Stimulated activated CD4-positive, alpha-beta T cell treated with anti-CD3 and anti-CD28 coated beads, Interleukin-12 subunit alpha, Interleukin-12 subunit beta, amount 100 ng/mL, for 48 hours (primary cell): ENCODE measurements at places on chromosomes 4 and X.

DNA sequence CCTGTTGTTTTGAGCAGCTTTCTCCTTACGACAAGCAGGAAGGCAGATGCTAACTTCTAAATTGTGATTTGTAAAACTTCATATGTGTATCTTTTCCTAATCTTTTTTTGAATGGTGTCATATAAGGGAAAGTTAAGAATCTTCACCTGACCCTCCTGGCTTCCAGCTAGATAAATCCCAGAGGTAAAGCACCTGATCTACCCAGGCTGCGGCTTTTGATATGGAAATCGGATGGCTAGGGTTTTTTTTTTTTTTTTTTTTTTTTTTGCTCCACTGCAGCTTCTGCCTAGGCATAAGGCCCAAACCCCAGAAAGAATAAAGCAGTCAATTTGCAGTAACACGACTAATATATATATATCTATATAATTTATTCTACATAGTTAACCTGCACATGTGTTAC lies 10.0 kb downstream of the MAB21L2 start:
- DNase-seq = no peak

- DNase-seq = no peak
Observed at GRCh38 chr4:162015090-162015489, 148.7 kb downstream of the FSTL5 start.

DNA sequence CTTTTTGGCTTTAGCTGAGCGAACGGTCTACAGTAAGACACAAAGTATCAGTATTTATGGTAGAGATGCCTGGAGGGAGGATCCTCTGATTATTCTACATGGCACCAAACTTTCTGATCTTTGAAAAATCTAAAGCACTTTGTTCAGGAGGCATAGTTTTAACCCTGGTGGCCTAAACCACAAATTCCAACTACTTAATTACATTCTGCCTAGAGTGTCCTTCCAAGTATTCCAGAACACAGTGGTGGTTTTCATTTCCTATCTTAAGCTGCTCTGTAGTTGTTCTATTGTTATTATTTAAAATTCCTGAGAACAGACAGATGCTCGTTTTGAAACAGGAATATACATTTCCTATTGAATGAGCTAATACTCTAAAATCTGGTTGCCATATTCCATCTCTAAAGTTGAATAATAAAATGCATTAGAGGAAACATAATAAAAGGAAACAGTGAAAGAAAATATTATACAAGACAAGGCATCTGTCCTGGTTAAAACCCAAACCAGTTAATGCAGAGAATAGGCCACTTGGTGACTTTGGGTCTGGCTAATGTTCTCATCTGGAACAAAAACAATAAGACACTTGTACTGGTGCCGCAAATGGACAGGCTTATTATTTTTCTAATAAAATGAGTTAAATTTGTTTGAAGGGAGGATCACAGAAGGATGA lies 657.4 kb downstream of the SPRY1 start:
- DNase-seq = no peak

DNA sequence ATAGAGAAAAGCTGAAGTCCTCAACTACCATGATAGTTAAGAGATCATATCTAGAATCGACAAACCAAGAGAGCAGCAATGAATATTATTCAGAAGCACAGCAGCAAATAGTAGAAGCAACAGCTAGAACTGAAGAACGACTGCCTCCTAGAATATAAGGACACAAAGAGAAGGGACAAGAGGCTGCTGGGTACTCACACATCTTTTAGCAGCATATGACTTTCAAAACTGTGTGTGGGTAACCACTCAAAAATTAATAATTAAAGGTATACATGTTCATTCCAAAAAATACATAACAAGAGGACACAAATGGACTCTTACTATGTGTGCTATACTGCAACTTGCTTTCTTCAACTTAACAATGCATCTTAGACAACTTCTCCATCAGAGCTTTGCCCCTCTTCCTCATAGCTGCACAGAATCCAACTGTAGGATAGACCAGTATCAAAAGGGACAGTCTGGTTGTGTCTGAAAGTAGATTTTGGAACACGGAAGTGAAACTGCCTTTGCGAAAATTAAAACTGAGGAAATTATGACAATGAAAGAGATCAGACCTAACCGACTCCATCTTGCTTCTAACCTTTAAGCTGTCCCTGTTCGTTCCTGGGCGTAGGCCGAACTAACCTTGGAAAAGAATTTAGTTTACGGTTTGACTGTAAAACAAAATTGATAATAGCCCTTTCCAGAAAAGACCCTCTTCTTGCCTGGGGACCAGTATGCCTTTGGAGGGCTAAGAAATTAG lies 125.7 kb downstream of the SH3KBP1 start:
- DNase-seq = no peak

DNA sequence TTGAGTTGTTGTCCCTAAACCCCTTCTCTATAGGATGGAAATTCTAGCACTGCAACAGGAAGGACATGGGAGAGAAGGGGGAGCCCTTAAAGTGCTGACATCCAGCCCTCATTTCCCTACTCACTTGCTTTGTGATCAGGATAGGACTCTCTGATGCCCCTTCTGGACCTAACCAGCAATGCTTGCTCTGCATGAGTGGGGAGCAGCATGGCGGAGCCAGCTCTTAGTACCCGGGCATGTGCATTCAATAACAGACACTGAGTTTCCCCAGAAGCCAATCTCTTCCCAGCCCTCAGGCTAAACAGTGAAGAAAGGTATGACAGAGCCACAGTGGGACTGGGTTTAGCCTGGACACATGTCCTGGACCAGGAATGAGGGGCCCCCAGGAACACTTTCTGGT lies 14.0 kb downstream of the SOD3 start:
- DNase-seq = no peak

- no peak for DNase-seq
Observed at GRCh38 chr4:78129383-78130108, 72.4 kb downstream of the FRAS1 start.

- no peak for DNase-seq
Observed at GRCh38 chr4:138236037-138236436, 6.1 kb downstream of the SLC7A11 start.

GRCh38 chrX:72125331-72126047 lies 6.2 kb downstream of the RTL5 start:
- DNase-seq = no peak

GRCh38 chrX:39677978-39678791 lies 419.6 kb downstream of the BCOR start:
- DNase-seq = no peak

DNA sequence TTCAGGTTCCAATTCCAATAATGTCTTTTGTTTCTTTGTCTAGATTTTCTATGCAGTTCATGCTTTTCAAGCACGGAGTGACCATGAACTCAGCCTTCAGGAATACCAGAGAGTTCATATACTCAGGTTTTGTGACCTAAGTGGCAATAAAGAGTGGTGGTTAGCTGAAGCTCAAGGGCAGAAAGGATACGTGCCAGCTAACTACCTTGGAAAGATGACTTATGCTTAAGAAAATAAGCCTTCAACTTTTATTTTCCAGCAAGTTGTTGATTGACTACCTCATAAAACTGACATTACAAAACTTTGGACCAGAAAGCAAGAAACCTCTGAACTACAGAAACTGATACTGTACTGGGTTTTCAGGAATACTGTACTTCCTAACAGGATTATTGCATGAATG lies 30.8 kb downstream of the INTS12 start:
- DNase-seq = no peak

DNA sequence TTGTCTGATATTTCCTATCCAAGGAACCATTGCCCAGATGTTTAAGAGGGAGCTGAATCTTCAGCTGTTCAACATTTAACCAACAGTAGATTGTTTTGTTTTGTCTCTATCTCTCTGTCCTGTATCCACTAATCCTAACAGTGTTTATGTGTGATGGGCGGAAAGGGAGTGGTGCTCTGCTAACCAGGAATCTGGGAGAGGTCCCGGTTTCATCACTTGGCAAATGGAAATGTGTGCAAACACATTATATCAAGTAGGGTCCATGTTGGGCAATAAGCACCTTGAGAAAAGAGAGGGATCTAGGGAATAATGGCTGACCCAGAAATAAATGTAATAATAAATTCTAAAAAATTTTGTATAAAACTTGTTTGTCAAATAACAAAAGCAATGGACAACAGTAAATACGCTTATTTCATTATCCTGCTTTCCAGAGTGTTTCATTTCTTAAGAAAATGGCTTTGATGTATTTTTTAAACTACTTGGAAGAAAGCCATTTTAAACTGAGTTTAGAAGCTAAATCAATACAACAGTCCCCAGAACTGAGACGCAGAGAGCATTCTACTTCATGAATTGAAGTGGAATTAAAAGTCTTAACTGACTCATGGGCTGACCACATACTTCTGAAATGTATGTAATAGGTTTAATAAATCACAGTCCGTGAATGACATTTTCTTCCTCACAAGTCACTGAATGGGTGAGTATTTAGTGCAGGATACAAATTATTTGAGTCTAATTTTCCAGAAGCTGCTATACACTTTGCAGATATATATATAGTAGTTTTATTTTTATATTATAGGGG lies 55.8 kb downstream of the EMCN start:
- no peak for DNase-seq

DNA sequence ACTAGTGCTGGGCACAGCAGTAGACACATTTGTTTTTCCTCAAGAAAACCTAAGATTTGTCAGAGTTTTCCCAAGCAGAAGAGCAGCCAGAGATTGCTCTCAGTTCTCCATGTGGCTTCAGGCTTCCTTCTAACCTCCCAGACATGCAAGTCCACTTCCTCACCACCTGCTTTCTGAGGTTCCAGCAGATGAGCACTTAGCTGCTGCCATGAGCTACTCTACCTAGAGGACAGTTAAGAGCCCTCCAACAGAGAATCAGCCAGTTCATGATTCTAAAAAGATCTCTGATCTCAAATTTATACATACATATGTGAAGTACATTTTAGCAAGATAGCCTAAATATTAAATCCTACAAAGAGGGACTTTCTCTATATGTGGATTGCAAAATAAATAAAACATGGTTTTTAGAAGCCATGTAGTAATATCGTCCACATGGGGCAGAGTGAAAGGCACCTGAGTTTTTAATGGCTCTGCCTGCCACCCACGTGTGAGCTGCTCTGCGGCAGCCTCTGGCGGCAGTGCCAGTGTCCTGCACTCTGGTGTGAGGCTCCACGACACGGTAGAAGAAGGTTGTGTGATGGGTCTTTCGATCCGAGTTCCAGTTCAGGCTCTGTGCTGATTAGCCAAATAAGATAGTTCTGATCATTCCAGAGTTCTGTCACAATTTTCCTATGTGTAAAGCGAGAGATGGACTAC lies 10.3 kb downstream of the CYP4V2 start:
- peak; percentile 42 for DNase-seq

GRCh38 chr4:14257903-14258302 lies 630.4 kb upstream of the BOD1L1 start:
- DNase-seq = no peak

DNA sequence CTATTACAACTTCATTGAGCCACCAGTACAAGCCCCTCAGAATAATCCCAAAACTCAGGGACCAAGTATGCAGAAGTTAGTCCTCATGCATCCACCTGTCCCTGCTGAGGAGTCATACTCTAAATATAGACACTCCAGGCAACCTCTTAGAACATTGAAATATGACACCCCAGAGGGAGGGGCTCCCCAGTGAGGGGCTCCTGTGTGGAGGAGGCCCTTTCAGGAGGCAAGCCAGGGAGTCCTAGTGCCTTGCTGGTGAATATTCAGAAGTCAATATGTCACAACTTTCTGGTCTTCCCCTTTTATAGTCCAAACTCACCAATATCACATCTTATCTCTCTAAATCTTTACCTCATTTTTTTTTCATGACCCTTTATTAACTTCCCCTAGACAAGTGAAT lies 1.6 kb upstream of the ARMCX6 start:
- no peak for DNase-seq

- peak; percentile 51 for DNase-seq
Observed at GRCh38 chr4:108171339-108172230, 2.9 kb upstream of the LEF1 start.

DNA sequence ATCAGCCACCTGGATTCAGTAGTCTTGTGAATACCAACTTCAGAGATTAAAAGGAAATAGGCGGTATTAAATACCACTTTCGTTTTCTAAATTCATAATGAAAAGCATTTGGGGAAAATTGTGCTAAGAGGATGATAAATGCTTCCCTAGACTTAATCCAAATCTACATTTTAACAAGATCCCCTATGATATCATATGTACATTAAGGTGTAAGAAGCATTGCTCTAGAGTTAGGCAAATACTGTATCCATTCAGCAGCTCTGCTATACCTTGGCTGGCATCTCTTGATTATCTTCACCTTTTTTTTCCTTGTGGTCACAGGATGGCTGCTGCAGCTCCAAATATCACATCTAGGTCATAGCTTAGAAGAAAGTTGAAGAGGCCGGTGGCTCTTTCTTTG lies 40.6 kb upstream of the PHEX start:
- no peak for DNase-seq

GRCh38 chr4:152738827-152739226 lies 40.7 kb downstream of the TIGD4 start:
- DNase-seq = no peak

DNA sequence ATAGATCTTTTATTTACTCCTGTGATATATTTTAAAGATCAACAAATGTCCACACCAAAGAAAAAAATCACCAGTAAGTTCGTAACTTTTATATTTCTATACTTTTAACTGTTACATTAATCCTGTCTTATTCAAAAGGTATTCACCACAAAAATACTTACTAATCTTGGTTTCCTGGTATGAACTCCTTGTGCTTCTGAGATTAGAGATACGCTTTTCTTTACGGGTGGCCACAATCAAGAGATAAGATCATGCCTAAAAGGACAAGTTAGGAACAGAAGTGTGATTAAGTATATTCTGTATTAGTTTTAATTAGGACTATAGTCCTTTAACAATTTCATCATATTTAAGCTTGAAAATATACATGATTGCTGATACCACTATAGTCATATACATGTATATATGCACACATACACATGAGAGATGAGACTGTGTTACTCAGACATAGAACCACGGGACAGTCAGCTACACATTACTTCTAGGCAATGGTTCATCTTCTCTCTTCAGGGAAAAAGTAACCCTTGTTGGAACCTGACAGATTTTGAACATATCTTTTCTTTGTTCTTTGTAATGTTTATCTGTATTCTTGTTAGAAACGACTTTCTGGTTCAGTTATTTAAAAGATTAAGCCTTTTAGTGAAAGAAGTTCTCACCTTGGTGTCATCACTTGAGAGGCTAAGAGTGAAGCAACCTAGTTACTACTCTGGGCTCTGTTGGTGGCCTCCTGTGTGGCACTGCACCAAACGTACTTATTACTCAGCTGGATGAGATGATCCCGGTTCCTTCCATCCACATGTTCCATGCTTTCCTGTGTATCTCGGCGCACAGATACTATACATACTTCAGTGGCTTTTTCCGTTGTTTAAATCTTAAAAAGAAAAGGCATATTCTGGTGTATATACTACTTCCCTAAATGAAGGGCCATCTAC lies 146.1 kb downstream of the CBR4 start:
- no peak for DNase-seq

GRCh38 chrX:21985332-21985777 lies 44.8 kb downstream of the SMS start:
- peak; percentile 82 for DNase-seq

GRCh38 chr4:140249351-140249750 lies 95.4 kb upstream of the MAML3 start:
- no peak for DNase-seq

- DNase-seq = no peak
Observed at GRCh38 chrX:138996268-138996667, 284.8 kb upstream of the FGF13 start.
